ENCODE measurements at places on chromosomes 1 and 21.

GRCh38 chr1:7248549-7249199, 463.4 kb downstream of the CAMTA1 start:
- DNase-seq, result no peak

DNA sequence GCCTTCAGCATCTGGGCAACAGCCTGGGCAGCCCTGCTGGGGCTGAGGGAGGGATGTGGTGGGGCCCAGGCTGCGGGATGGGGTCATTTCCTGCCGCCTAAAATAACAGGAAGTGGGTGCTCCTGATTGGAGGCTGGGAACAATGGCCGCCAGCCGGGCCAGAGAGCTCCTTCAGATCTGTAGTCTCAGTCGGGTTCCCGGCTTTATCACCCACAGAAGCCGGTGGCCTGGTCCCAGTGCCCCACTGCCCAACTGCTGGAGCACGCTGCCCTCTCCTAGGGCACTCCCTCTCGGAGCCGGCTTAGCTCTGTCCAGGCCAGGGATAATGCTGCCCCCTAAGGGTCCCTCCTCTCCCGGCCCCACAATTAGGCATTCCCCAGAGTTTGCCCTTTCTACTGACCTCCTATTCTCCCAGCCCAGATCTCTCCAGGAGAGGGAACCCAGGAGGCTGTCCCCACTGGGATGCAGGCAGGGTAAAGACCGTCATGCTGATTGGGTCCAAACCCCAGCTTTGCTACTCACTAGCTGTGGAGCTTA, 5.1 kb downstream of the MAP7D1 start:
- peak; percentile 46 for DNase-seq

DNA sequence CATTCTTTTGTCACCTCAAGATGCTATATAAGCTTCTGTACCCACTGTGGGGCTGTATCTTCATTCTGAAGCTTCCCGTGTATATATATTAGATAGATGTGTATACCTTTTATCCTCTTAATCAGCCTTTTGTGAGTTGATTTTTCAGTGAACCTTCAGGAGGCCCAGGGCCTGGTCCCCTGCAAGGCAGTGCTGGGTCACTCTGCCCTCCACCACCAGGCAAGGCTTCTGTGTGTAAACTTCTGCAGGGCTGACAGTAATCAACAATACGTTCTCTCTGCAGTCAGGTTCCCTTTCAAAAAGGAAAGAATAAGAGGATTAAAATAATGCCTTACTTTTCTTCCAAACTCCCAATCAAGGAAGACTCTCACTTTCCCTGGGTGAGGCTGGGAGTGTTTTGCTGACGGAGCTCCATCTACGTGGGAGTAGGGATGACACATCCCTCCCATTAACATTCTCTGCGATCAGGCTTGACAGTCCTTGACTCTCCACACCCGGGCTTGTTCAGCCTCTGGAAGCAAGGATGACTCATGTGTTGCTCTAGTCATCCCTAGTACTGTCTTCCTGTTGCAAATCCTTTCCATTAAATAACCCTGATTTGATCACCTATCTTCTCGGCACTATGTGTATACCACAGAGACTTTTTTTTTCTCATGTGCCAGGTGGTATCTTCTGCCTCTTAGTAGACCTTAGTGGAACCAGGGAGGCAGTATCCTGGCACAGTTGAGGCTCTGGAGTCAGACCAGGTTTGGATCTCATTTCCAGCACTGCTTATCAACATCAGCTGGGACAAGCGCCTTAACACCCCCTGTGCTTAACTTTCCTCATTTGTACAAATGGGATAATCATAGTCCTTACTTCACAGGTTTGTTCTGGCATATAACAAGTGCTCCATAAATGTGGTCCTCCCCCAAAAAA, 70.3 kb upstream of the KCNK1 start:
- no peak for DNase-seq

DNA sequence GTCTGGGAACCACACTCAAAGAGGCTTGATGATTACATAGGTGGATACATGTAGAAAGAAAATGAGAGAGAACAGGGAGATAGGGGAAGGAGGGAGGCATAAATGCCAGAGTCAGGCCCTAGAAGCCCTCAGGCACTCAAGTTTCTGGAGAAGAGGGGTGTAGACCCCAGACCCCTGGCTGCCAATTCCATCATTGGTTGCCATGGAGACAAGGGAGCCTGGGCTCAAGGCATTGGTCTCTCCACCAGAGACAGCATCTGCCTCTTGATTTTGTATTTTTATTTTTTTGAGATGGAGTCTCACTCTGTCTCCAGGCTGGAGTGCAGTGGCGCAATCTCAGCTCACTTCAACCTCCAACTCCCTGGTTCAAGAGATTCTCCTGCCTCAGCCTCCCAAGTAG, 114.3 kb upstream of the GRIK3 start:
- no peak for DNase-seq

DNA sequence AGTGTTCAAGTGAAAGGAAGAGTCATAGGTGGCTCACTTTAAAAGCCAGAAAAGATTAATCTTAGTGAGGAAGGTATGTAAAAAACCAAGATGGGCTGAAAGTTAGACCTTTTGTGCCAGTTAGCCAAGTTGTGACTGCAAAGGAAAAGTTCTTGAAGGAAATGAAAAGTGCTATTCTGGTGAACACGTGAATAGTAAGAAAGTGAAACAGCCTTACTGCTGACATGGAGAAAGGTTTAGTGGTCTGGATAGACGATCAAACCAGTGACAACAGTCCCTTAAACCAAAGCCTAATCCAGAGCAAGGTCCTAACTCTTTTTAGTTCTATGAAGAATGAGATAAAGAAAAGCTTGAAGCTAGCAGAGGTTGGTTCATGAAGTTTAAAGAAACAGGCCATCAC, 106.4 kb downstream of the CTH start:
- no peak for DNase-seq

DNA sequence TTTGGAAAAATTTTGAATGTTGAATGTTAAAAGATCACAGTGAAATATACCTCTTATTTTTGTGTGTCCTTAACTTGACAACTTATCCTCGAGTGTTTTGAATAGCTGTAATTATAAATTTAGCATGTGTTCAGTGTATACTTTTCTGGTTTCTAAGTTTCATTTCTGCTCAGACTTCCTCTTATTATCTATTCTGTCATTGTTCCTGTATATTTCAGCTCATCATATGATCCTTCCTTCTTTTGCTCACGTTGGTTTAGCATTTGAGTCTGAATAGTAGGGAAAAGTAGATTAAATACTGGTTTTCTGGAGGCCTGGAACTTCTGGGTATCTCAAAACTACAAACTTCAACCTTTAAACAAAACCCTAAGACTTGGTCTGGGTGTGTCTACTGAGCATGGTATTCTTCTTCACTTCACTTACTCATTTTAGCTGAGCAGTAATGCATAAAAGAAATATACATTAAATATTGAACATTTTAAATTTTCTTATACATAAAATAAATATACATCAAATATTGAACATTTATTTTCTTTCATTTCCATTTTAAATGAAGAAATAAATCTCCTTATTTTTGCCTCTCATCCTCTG, 3.3 kb upstream of the ATP6V1G3 start:
- peak; percentile 64 for DNase-seq
